AG09319 (cell line): ENCODE measurements at places on chromosomes 12 and 14.
A peak's percentile ranks its signal among the peaks of the same experiment; 100 is the strongest.

GRCh38 chr12:76628745-76629144, 69.2 kb upstream of the OSBPL8 start:
- no peak for DNase-seq

- DNase-seq = no peak
These were observed 186.9 kb downstream of the EMP1 start for GRCh38 chr12:13383379-13383778.

- no peak for DNase-seq
These were observed 5.6 kb downstream of the DAZAP2 start for GRCh38 chr12:51244269-51244668.

DNA sequence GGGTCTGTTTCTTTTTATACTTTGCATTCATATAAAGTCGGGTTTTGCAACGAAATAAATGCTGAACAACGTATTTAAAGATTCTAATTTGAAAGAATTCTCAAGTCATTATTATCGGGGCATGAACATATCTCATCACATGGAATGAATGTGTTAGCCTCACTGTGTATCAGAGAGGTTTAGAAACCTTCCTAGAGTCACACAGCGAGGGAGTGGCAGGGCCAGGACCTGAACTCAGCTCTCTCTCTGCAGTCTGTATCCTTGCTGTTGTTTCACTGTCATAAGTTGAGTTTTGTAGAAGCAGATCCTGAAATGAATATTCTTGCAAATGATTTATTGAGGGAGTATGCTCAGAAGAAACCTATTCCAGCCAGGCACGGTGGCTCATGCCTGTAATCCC, 209.2 kb upstream of the NOS1 start:
- no peak for DNase-seq

DNA sequence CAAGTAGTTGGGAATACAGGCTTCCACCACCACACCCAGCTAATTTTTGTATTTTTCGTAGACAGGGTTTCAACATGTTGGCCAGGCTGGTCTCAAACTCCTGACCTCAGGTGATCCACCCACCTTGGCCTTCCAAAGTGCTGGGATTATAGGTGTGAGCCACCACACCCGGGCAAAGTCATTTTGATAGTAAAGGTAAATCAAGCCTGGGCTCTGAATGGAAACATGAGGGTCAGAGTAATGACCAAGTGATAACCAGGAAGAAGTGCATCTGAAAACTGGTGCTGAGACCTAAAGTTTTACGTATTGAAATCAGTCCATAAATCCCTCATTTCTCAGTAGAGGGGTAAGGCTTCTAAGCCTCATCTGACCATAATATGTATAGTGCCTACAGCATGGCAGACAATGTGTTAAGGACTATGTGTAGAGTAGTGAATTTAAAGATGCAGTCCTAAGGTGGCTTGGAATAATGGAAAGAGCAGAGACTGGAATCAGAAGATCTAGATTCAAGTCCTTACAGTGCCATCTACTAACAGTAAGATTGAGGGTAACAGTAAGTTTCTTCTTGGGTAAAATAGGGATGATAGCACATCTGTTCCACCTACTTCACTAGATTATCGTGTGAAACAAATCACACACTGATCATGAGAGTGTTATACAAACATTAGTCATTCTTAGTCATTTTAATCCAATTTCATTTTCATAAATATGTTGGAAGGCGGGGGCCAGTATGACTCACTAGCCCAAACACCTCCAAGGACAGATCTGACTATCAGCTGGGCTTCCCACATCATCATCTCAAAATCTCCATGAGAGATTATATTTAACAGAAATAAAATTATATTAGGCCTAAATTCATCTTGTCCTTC, 11.2 kb downstream of the MAP4K5 start:
- DNase-seq = peak; percentile 34

DNA sequence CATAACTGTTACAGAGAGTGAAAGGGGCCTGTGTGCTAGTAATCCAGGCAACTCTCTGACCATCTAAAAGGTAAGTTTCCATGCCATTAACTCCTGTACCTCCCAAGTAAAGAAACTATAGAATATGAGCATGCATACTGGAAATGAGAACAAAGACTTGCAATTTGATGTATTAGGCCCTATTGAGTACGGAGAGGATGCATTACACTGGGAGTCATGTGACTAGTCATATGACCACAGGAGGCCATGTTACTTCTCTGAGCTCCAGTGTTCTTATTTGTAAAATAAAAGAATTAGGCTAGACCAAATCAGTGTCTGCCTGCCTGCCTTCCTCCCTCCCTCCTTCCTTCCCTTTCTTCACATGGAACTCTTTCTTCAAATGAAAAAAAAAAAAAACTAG, 440.1 kb upstream of the CCDC196 start:
- DNase-seq = no peak

GRCh38 chr14:55361190-55361589, 50.4 kb downstream of the ATG14 start:
- peak; percentile 12 for DNase-seq

GRCh38 chr12:16608946-16609539, 3.1 kb upstream of the LMO3 start:
- no peak for DNase-seq

DNA sequence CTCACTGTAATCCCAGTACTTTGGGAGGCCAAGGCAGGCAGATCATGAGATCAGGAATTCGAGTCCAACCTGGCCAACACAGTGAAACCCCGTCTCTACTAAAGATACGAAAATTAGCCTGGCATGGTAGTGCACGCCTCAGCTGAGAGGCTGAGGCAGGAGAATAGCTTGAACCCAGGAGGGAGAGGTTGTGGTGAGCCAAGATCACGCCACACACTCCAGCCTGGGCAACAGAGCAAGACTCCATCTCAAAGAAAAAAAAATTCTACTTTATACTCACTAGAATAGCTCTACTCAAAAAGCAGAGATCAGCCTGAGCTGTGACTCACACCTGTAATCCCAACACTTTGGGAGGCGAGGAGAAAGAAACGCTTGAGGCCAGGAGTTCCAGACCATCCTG, 17.1 kb downstream of the NUMB start:
- no peak for DNase-seq

GRCh38 chr12:117680312-117680711, 288.5 kb downstream of the KSR2 start:
- no peak for DNase-seq

- no peak for DNase-seq
These were observed 107.3 kb upstream of the RTL1 start for GRCh38 chr14:101010835-101011234.

DNA sequence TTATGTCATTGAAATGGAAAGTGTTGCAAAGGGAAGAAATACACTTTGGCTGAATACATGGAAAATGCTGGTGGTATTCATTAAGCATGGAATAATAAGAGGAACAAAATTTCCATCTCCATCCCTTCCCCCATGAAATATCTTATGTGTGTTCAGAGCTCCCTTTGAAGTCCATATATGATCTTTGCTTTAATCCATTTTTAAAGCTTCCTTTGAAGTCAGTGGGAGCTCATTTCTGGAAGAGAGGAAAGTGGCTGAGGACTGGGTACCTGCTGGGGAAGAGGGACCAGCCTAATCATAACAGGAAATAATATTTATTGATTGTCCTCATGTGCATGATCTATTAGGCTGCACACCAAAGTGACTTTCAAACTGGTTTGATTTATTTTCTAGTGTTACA, 49.2 kb downstream of the AKAP6 start:
- no peak for DNase-seq

DNA sequence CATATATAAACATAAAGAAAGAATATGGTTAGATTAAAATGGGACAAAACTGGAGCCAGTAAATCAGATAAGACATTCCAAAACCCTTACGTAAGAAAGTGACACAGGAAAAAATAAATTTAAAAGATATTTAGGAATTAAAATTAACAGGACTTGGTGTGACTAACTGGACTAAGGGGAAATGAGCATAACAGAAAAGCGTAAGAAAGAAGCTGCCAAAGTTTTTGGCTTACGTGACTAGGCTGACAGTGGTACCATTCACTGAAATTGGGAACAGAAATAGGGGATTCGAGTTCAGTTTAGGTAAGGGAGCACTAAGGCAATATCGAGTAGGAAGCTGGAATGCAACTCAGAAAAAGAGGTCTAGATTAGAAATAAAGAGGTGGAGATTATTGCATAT, 7.8 kb downstream of the CDK17 start:
- no peak for DNase-seq

DNA sequence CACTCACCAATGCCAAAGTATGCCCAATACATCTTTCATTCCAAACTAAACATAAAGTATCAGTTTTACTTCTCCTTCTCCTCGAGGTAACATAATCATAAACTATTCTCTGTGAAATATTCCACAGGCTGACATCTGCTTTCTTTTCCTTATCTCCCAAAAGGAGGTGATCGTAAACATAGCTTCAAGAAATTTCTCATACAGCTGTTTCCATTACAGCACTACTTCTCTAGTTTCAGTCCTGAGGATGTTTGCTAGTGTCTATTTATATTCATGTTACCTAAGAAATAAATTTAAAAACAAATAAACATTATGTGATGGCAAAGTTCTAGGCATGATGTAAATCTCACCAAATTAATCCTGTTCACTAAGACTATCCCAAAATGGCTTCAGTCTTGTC, 90.1 kb upstream of the CPSF6 start:
- DNase-seq = no peak

GRCh38 chr12:30877105-30877875, 49.3 kb upstream of the TSPAN11 start:
- DNase-seq = no peak

DNA sequence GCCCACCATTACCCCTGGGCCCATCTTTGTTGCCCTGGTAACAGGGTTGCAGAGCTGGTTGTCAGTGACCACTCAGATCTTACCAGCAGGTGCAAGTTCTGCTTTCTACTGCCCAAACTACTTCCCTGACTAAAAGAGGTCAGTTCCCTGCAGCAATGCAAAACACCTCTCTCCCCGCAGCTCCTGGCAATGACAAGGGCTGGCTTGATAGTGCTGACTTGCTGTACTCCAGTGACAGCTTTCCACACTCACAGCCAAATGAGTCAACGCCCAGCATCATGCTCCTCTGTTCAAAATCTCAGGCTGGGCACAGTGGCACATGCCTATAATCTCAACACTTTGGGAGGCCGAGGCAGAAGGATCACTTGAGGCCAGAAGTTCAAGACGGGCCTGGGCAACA, 90.6 kb downstream of the CIT start:
- DNase-seq = no peak

- no peak for DNase-seq
These were observed 81.5 kb downstream of the ESR2 start for GRCh38 chr14:64212666-64213065.

- DNase-seq = no peak
These were observed 3.3 kb upstream of the ASCL1 start for GRCh38 chr12:102954134-102954533.

GRCh38 chr14:99716850-99717681, 33.0 kb downstream of the CYP46A1 start:
- DNase-seq = no peak

DNA sequence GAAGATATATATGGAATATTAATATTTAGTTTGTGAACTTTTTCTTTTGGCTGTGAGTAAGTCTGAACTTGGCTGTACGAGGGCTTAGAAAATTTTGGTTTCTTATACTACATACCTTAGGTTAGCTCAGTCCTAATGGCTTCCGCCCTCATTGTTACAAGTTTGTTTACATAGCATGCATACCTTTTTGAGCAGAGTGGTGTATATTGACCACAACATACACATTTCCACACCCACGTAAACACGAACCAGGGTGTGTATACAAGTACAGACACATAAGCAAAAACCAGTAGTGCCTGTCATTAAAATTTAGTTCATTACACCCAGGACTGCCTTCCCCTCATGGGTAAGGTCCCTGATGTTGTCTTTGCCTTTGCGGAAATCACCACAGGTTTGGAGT, 230.2 kb upstream of the RGS6 start:
- no peak for DNase-seq

DNA sequence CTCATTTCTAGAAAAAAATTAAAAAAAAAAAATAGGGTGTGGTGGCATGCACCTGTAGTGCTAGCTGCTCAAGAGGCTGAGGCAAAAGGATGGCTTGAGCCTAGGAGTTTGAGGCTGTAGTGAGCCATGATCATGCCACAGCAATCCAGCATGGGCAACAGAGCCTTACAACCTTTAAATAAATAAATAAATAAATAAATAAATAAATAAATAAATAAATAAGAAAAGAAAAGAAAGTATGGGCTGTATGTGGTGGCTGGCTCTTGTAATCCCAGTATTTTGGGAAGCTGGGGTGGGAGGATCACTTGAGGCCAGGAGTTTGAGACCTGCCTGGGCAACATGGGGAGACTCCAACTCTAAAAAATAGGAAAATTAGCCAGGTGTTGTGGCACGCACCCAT, 308.2 kb downstream of the ACSS3 start:
- DNase-seq = no peak

GRCh38 chr14:81028461-81028860, 73.0 kb downstream of the TSHR start:
- DNase-seq = no peak

- DNase-seq = no peak
These were observed 110.6 kb downstream of the BMP4 start for GRCh38 chr14:53845813-53846693.

- peak; percentile 74 for DNase-seq
These were observed 109.4 kb downstream of the DACT1 start for GRCh38 chr14:58747181-58747580.

- no peak for DNase-seq
These were observed 19.5 kb downstream of the GLIPR1L1 start for GRCh38 chr12:75354011-75354410.

GRCh38 chr12:22480016-22480415, 64.3 kb downstream of the C2CD5 start:
- no peak for DNase-seq

GRCh38 chr12:120532701-120533238, 1.4 kb upstream of the RNF10 start:
- DNase-seq = no peak
